ENCODE measurements at places on chromosomes 3 and 15. TPM values are rescaled to one million over a fixed set of nuclear protein-coding genes. Genes with fewer than 3 reads are reported as not detected.

Gene SPINK8
- total RNA-seq: not detected

Gene SCG5
- total RNA-seq: 3.8 TPM

Gene SMCO1
- total RNA-seq: not detected

Gene UROC1
- not detected for total RNA-seq

Gene FMN1
- 0.15 TPM for total RNA-seq

Gene LMCD1
- 3.0 TPM for total RNA-seq

Gene HRG
- total RNA-seq: not detected

Gene HOMER2
- total RNA-seq: 20.0 TPM

Gene TEX9
- total RNA-seq: 0.38 TPM

Gene PRR20G
- not detected for total RNA-seq

Gene CILP
- total RNA-seq: not detected

All from activated CD4-positive, alpha-beta memory T cell treated with anti-CD3 and anti-CD28 coated beads, Interleukin-2, amount 10 ng/mL, durations not matched to agents 7 days and 5 days (primary cell).